HCT116 (cell line): ENCODE measurements at places on chromosomes 7 and 10. TPM values are rescaled to one million over a fixed set of nuclear protein-coding genes. Genes with fewer than 3 reads are reported as not detected.
A peak's percentile ranks its signal among the peaks of the same experiment; 100 is the strongest.

DNA sequence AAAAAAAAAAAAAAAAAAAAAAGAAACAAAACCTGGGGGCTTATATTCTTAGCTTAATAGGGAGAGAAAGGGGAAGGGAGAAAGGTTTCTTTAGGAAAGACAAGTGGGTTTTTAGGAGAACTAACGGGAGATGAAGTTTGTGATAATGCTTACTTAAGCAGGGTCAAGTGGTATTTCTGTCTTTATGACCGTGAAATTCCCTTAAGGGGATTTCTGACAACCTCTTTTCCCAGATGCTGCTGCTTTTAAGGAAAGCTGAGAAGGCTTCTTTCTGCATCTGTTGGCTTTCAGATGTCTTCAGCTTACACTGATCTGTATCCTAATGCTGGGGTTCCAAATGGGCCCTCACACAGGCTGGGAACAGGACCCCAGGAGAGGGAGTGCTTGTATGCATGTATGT lies 42.6 kb downstream of the ADAMTS14 start:
- no peak overlapping the region for H3K27ac ChIP-seq
- DNase-seq: no peak
- no peak overlapping the region for H3K4me3 ChIP-seq

DNA sequence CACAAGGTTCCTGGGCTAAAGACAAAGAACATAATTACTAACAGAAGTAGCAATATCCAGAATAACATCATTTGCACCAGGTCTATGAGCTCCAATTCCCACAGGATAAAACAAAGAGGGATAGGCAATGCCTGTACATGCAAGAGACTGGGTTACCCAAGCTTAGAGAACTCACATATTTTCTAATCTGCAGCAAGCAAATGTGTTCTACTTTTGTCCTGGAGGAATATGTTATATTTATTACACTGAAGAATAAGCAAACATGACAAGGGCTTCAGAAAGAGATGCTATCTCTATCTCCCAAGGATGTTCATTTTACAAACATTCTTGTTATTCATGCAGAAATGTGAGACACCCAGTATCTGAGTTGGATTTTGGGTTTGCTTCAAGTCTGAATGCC lies 118.6 kb downstream of the MDFIC start:
- no peaks in the 10 kb centered on the region for H3K4me1 ChIP-seq
- DNase-seq: no peak
- H3K4me3 ChIP-seq: no peak overlapping the region

ASAH2B gene
- total RNA-seq: 10.8 TPM

PRKRIP1 gene
- total RNA-seq: 23.0 TPM

GRCh38 chr7:191981-192649 lies at the start of gene FAM20C:
Gene FAM20C, plus strand, starts transcription at chr7:192571. Its CDS starts 629 bp downstream, at chr7:193200.
- peak within 1 kb of the TSS; percentile 76 for H3K27ac ChIP-seq
- peak within 1 kb of the TSS; percentile 64 for H3K4me3 ChIP-seq
- H3K36me3 ChIP-seq: peaks cover 8% of the 10 kb centered on the region; the same call in 1 of the 2 replicates
- H3K4me1 ChIP-seq: peaks cover 10% of the 10 kb centered on the region; the same call in 1 of the 2 replicates

GRCh38 chr7:44637788-44638594 lies 31.6 kb downstream of the OGDH start:
- no peaks in the 10 kb centered on the region for H3K27me3 ChIP-seq
- no peak overlapping the region; the same call in 1 of the 2 replicates for H3K4me3 ChIP-seq
- H3K4me1 ChIP-seq: peaks cover 43% of the 10 kb centered on the region
- peak overlapping the region; percentile 98 for H3K27ac ChIP-seq
- no peaks in the 10 kb centered on the region for H3K36me3 ChIP-seq
- peak; percentile 91 for DNase-seq

DNA sequence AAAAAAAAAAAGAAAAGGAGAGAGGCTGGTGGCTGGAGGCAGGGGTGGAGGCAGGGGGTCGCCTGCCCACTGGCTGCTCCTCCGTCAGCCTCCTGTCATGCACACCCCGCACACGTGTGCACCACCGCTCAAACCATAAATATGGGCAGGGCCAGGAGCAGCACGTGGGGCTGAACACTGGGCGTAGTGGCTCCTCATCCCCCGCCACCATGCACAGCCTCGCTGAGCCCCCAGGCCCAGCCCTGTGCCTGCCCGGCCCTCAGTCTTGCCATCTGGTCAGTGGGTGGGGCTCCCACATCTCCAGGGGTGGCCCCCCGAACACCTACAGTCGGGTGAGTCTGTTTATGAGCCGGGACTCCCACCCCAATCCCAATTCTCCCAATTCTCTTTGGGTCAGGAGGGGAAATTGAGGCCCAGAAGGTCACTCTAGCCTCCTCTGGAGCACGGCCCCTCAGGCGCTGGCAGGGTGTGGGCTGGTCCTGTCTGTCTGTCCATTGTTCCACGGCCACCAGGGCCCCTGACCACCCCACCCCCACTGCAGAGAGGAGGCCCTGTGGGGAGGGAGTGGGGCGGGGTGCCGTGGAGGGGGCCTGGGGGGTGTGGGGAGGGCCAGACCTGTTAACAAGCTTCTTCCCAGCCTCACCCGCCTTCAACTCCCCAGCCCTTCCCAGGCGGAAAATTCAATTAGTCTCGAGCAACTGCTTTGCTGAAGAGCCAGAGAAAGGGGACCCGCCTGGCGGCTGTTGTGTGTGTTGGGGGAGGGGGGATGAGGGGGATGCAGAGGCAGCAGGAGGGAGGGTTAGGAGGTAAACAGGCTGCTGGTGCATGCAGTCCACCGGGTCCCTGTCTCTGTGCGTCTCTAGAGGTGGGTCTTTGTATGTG lies 19.5 kb upstream of the GRIFIN start:
- H3K27ac ChIP-seq: no peak overlapping the region
- H3K27me3 ChIP-seq: no peaks in the 10 kb centered on the region
- H3K4me1 ChIP-seq: no peaks in the 10 kb centered on the region; the same call in 1 of the 2 replicates
- H3K4me3 ChIP-seq: no peak overlapping the region
- no peak for DNase-seq

TMEM176A gene
- not detected for total RNA-seq

DNA sequence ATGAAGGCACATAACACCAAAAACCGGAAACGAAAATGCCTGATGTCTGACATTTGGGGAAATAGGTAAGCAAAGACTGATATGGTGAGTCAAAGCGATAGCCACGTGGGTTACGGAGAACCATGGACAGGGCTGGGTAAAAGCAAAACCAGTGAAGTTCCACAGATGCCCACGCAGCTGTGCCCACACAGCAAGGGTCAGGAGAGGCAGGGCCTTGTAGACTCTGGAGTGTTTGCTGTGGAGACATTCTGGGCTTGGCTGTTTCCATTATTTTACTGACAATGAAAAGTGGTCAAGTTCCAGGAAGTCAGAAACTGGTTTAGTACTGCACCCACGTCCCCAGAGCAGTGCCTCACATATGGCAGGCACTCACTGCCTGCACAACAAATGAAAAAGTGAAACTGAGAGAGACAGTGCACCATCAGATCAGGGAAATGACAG lies 148.7 kb downstream of the ZMYND11 start:
- no peak for DNase-seq
- no peak overlapping the region for H3K27ac ChIP-seq
- no peaks in the 10 kb centered on the region for H3K4me1 ChIP-seq
- H3K4me3 ChIP-seq: no peak overlapping the region
- H3K36me3 ChIP-seq: peaks cover 3% of the 10 kb centered on the region; the same call in 1 of the 2 replicates
- no peaks in the 10 kb centered on the region for H3K27me3 ChIP-seq

GRCh38 chr10:29950391-29950790 lies 109.0 kb downstream of the JCAD start:
- no peaks in the 10 kb centered on the region for H3K36me3 ChIP-seq
- no peaks in the 10 kb centered on the region for H3K27me3 ChIP-seq
- no peak overlapping the region for H3K4me3 ChIP-seq
- H3K4me1 ChIP-seq: no peaks in the 10 kb centered on the region
- no peak overlapping the region for H3K27ac ChIP-seq
- no peak for DNase-seq

ZNF485 gene
- total RNA-seq: 5.8 TPM

CC2D2B gene
- 0.20 TPM for total RNA-seq

ANKRD30A gene
- total RNA-seq: not detected

FAM237B gene
- not detected for total RNA-seq

MSRB2 gene
- total RNA-seq: 13.6 TPM

DNA sequence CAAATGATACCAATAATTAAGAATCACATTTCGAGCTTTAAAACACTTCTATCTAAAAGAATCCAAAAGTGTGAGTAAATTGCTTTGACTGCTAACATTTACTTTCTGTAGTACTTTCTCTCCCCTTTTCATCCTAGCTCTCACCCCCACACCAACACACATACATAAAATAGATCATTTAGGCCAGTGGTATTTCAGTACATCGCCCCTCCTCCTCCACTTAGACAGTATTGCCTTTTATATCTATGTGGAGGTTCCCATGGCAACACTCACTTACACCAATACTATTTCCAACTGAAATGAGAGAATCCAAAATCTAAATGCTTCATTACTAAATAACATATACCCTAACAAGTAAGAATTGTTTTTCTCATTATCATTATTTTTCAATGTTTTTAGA lies 58.9 kb downstream of the HIBADH start:
- no peak for DNase-seq
- no peaks in the 10 kb centered on the region for H3K36me3 ChIP-seq

DNA sequence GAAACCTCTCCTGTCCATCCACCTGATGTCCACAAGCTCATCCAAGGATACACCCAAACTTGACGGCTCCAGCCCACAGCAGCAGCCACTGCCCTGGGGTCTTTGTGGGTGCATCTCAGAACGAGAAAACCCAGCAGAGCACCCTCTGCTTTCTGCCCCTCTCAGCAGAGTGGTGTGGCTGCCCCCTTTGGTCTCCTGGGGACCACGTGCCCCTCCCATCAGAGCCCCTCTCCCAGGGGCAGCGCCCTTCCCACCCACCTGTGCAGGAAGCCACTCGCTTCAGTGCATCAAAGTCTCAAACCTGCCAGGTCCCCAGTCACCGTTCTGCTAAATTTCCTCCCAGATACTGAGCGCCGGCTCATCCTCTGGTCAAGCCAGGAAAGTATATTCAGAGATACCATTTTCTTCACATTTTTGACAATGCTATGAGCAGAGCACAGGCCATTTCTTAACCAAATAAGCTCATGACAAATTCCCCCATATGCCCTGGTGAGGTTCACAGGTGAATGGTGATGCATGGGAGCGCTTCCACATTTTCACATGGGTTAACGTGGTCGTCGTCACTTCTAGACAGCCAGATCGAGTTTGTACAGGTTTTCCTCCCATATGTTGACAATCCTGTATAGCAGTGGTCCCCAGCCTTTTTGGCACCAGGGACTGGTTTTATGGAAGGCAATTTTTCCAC lies 32.4 kb downstream of the CAMK2B start:
- H3K4me3 ChIP-seq: no peak overlapping the region
- H3K27me3 ChIP-seq: peaks cover 15% of the 10 kb centered on the region; the same call in 1 of the 2 replicates
- H3K4me1 ChIP-seq: no peaks in the 10 kb centered on the region
- DNase-seq: no peak
- no peak overlapping the region for H3K27ac ChIP-seq

DNA sequence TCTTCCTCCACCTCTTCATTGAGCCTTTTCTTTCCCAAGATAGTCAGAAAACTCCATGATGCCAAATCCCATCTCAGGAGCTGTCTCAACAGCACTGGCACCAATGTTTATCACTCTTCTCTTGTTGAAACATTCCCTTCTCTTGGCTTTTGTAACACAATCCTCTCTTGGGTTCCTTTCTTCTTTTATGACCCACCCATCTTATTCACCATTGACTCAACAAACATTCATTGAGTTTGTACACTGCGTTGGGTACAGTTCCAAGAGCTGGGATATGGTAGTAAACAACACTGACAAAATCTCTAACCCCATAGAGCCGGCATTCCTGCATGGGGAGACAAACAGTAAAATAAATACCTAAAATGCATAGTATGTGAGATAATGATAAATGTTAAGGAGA lies 577.5 kb downstream of the INHBA start:
- no peaks in the 10 kb centered on the region for H3K36me3 ChIP-seq
- H3K27me3 ChIP-seq: no peaks in the 10 kb centered on the region
- DNase-seq: no peak
- no peaks in the 10 kb centered on the region for H3K4me1 ChIP-seq
- no peak overlapping the region for H3K4me3 ChIP-seq

DNA sequence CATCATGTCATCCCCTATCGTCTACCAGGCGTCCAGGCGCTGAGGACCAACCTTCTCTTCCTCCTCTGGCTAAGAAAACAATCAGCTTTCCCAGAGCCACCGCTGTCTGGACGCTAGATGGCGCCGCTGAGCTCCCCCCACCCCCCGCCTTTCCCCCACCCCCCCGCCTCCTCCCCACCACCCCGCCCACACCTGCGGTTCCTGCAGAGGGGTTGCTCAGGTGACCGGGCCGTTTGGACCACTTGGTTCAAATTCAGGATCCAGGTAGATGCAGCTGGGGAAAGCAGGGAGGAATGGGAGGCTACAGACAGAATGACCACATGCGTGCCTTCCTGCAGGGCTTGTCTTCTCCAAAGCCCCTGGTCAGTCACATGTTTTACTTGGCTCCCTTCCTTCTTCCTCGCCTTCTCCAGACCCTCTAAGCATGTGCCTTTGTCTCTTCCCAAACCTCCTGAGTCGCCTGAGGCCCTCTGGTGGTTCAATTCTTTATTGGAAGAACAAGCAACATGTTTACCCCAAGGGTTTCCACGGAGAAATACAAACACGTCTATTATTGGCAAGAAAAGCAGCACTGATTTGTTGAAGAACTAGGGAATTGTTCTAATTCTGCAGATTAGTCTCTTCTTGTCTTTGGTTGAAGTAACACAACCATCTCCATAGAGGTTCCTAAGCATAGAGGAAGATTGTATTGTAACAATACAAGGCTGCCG lies 24.7 kb downstream of the AOC1 start:
- no peak overlapping the region for H3K4me3 ChIP-seq
- no peak overlapping the region for H3K27ac ChIP-seq
- H3K4me1 ChIP-seq: no peaks in the 10 kb centered on the region; the same call in 1 of the 2 replicates

UBE3C gene
- 68.3 TPM for total RNA-seq

SFRP4 gene
- total RNA-seq: 0.25 TPM

DNA sequence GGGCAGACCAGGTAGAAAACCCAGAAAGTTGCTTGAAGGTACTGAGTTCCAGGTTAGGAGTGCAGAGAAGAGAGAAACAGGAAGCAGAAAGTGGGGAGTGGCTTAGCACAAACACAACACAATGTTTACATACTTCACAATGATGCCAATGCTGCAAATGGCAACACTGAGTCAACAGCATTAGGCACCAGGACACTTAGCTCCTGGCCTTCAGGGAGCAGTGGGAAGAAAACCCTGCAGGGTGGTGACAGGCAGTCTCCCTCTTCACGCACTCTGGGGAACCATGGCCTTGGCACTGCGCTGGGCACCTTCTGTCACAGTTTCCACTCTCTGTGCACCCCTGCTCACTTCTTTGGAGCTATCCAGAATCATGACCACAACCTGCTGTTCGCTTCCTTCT lies 7.3 kb downstream of the ICA1 start:
- no peaks in the 10 kb centered on the region for H3K36me3 ChIP-seq
- H3K4me1 ChIP-seq: no peaks in the 10 kb centered on the region; the same call in 1 of the 2 replicates
- H3K4me3 ChIP-seq: no peak overlapping the region
- H3K27me3 ChIP-seq: no peaks in the 10 kb centered on the region

IFIT1B gene
- not detected for total RNA-seq

SPAG6 gene
- not detected for total RNA-seq
